SJCRH30 (cell line): ENCODE measurements at places on chromosomes 2 and 18. TPM values are rescaled to one million over a fixed set of nuclear protein-coding genes. Genes with fewer than 3 reads are reported as not detected.

GRCh38 chr2:180374502-180375281 is 367.6 kb upstream of the CWC22 start:
- no peak overlapping the region for H3K4me3 ChIP-seq
- peaks cover 47% of the 10 kb centered on the region for H3K4me1 ChIP-seq
- H3K36me3 ChIP-seq, result no peaks in the 10 kb centered on the region
- H3K27ac ChIP-seq, result no peak overlapping the region
- DNase-seq, result peak; percentile 26

DNA sequence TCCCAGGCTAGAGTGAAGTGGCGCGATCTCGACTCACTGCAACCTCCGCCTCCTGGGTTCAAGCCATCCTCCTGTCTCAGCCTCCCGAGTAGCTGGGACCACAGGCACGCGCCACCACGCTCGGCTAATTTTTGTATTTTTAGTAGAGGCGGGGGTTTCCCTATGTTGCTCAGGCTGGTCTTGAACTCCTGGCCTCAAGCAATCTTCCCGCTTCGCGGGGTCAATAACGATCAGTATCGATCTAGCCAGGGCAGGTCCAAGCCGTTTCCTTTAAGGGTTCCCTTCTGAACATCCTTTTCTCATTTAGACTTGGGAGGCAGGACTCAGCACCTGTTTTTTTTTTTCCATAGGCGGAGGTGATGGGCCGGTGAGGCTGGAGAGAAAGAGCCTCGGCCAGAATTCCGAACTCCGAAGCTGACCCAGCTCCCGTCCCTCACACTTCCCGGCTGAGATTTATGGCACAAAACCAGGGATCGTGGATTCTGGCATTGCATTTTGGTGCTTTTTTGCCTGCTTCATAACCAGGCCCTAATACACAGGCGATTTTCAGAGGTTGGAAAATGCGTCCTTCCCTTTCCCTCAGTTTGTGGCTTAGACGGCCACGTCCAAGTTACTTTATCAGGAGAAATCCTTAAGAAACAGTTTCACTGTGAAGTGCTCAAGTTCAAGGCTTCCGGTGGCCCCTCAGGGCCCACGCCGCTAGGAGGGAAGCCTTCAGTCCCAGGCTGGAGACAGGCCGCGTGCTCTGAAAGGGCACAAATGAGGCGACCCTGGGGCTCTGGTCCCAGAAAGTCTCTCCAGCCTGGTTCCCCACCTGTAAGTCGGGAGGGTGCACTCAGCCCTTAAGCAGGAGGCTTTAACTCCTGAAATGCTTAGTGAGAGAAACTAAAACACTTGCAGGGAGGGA is 998 bp upstream of the SLC66A3 start:
- H3K27me3 ChIP-seq, result no peaks in the 10 kb centered on the region
- H3K36me3 ChIP-seq, result no peaks in the 10 kb centered on the region
- DNase-seq, result peak; percentile 61
- H3K4me3 ChIP-seq, result peak overlapping the region; percentile 53
- peaks cover 4% of the 10 kb centered on the region; the same call in 1 of the 2 replicates for H3K4me1 ChIP-seq

GRCh38 chr2:228860601-228861285 is 410.3 kb downstream of the PID1 start:
- no peak overlapping the region for H3K4me3 ChIP-seq
- no peaks in the 10 kb centered on the region for H3K27me3 ChIP-seq
- H3K4me1 ChIP-seq, result no peaks in the 10 kb centered on the region
- H3K36me3 ChIP-seq, result no peaks in the 10 kb centered on the region

OTOS gene
- total RNA-seq, result 0.73 TPM in 1 of 2 replicates, not detected in the other

GRCh38 chr2:120237491-120237902 is 14.3 kb upstream of the TMEM185B start:
- no peak overlapping the region for H3K4me3 ChIP-seq
- DNase-seq, result peak; percentile 36
- H3K27me3 ChIP-seq, result 0 out of 2 replicates have a peak, but pooled peaks cover 3% of the 10 kb centered on the region
- H3K4me1 ChIP-seq, result no peaks in the 10 kb centered on the region; the same call in 1 of the 2 replicates
- no peak overlapping the region for H3K27ac ChIP-seq

KHK gene
- total RNA-seq, result 0.30 and 0.63 TPM in 2 replicates

DNA sequence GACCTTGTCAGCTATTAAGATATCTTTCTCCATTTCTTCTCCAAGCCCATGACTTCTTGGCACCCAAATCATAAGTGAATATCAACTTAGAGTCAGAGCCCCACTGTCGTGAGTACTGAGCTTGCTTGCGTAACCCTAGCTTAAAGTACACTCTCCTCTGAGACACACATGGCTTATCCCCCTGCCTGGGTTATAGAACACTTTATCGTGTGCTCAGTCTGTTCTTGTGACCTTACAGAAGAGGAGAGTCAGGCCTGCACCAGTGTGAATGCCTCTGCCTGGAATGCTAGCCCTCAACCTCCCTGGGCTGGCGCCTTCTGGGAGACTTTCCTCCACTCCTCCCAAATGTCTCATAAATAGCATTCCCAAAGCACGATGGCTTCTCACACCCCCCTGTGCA is 79.3 kb downstream of the CEP192 start:
- H3K27me3 ChIP-seq, result no peaks in the 10 kb centered on the region
- H3K4me3 ChIP-seq, result no peak overlapping the region
